ENCODE measurements at places on chromosomes 16 and 17.

DNA sequence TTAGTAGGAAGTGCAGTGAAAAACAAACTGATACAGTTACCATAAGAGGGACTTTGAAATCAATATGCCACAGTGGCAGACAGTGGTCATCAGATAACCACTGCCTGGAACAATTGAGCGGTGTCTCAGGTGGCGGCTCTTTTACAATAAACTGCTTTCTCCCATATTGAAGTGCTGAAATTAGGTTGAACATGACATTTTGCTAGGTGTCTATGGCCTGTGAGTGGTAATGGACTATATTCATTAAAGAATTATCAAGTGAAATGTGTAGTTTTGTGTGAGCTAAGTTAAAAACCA is 214.7 kb downstream of the RPTOR start:
- no peak for DNase-seq

DNA sequence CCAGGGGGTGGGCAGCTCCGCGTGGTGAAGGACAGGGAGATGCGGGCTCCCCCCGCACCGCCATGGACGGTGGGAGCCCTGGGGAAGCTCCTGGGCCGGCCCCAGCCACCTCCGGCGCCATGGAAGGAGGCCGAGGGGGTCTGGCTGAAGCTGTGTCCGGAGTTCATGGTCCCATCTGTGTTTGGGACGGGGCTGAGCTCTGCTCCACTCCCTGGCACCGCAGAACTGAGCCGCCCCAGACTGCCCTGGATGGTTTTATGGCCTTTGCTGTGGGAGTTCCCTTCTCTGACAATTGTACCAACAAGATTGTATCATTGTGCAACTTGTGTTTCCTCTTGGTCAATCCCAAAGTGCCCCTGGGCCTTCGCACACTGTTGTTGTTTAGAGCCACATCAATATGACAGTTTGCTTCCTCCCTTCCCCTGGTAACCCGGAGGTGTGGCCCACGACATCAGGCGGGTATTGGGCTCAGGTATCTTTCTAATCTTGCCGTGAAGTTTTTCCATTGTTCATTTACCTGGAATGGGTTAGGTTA is 942 bp downstream of the KRT23 start:
- DNase-seq = no peak

DNA sequence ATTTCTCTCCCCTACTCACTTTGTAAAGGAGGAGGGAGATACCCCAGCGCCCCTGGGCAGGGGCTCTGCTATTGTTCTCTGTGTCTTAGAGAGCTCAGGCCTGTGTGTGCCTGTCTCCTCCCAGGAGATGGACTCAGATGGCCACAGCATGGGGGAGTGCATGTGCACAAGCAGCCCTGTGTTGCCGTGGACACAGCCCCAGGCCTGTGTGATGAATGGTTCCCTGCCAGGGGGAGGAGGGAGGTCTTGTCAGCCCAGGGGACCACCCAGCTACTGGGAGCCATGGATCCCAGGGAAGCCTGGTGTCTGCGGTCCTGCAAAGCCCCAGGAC is 26.3 kb downstream of the GINS2 start:
- no peak for DNase-seq

- peak; percentile 74 for DNase-seq
These were observed 2.6 kb upstream of the TSPOAP1 start for GRCh38 chr17:58330997-58331814.

GRCh38 chr16:22886927-22887326 is 73.0 kb downstream of the HS3ST2 start:
- DNase-seq = no peak

DNA sequence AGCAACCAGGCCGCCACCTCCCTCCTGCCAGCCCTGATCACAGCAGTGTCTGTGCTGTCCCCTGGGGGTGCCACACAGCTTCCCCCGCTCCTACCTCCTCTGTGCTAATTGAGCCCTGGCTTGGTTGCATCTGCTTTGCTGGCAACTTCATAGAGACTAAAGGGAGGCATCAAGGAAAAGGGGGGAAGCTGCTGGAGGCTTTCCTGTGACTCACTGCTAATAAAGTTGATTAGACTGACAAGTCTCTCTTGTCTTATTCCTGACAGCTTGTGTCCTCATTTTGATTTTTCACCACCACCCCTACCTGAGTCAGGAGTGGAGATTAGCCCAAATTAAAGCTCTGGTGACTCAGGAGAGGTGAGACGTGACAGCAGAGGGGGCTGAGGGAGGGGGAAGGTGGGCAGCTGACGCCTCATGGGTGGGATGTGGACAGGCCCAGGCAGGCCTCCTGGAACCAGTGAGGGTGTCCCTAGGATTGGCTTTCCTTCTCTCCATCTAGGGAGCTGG is 310.0 kb downstream of the CBLN1 start:
- no peak for DNase-seq

GRCh38 chr17:3555189-3555796 is 2.3 kb downstream of the TRPV3 start:
- peak; percentile 24 for DNase-seq

DNA sequence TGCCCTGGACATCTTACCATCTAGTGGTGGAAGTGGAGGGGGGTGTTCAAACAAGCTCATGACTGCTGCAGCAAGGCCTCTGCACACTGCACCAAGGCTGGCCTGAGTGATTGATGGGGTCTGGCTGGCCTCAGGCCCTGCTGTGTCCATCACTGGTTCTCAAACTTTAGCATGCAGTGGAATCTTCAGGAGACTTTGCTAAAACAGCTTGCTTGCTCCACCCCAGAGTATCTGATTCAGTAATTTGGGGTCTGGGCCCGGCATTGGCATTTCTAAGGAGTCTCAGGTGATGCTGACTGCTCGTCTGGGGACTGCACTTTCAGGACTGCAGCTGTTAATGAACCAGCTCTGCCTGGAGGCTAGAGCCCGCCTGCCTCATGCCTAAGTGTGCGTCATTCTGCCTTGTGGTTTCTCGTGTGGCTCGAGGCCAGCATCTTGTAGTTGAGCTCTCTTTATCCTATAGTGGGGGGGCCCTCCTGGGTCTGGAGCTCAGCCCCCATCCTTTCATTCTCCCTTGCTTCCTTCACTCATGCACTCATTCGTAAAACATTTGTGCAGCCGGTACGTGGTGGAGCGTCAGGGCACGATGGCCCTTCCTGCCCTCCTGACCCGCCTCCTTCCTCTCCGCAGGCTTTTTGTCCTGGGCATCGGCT is 4.1 kb downstream of the MGAT5B start:
- no peak for DNase-seq

- DNase-seq = no peak
These were observed 13.4 kb downstream of the SLC4A1 start for GRCh38 chr17:44254361-44255095.

GRCh38 chr17:16975277-16975651 is 3.3 kb upstream of the TNFRSF13B start:
- no peak for DNase-seq

DNA sequence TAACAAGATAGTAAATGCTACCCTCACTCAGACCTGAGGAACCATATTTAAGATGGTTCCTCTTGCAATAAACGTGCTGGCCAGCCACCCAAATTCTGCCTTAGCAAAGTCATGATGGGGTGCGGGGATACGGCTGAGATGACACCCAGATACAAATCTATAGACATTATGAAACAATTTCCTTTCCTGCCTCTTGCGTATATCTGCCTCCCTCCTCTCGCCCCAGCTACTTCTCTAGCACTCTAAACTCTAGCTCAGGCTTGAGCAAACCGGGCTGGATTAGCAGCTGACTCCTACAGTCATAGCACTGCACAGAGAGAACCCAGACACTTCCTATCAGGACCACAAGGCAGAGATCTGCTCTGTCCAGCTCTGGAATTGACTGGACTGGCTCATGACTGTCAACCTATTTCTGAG is 22.3 kb downstream of the CD300LF start:
- no peak for DNase-seq

DNA sequence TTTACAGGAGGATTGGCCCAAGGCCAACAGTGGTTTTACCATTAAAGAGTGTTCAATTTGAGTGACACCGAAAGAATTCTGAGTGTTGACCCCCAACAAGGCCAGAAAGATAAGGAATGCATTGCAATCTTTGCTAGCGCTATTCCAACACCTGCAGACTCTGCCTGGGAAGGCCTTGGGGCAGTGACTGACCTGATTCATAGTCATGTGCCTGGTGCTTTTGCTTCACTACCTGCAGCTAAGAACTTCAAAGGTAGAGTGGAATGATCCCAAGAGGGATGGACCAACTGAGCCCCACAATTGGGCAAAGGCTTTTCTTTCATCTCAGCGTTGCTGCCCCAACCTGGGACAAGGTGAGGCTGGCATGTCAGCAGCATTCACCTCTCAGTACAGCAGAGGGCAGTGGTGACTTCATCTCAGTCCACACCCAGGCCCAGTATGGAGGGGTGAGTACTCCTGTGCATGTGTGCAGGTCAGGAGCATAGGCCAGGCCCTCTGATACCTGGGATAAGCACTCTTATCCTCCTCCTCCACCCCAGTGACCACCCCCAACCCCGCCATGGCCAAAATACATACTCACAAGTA is 149.6 kb upstream of the GNAO1 start:
- no peak for DNase-seq

DNA sequence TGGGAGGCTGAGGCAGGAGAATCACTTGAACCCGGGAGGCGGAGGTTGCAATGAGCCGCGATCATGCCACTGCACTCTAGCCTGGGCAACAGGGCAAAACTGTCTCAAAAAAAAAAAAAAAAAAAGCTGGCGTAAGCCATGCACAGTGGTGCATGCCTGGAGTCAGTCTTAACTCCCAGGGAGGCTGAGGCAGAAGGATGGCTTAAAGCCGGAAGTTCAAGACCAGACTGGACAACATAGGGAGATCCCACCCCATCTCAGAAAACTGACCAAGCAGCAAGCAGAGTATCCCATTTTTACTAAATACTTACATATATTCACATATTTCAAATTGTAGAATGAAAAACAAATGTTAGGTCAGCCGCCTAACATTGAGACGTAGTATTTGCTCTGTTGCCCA is 4.6 kb downstream of the NT5C start:
- DNase-seq = no peak

DNA sequence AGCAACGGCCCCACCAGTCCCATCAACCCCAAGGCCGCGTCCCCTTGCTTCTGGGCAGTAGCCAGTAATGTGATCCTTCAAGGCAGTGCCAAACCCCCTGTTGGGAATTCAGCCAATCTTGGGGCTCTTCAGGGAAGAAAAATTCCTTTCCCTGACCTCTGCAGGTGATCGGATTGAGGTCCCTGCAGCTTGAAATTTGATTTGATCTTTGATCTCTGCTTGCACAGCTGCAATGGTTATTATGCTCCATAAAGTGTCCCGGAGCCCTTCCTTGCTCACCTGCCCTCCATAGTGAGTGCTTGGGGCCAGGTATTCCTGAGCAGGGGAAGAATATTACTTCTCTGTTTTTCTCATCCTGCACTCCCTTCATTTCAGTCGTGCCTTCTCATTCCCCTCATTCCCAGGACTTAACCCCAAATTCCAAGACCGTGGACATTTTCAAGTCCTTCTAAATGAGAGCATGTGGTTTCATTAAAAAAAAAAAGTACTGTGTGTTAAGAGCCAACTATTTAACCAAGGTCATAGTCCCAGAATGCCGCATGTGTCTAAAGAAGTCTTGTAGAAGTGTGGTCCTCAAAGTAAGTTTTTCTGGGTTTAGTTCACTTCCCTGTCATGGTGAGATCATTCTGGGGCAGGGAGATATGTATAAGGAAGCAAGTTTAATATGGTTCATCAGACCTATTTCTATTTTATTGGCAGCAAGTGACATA is 56.3 kb downstream of the SOX9 start:
- DNase-seq = no peak

GRCh38 chr17:43982171-43982570 is 22.3 kb upstream of the NAGS start:
- no peak for DNase-seq

- DNase-seq = no peak
These were observed 206.9 kb downstream of the RAB11FIP4 start for GRCh38 chr17:31598399-31598782.

DNA sequence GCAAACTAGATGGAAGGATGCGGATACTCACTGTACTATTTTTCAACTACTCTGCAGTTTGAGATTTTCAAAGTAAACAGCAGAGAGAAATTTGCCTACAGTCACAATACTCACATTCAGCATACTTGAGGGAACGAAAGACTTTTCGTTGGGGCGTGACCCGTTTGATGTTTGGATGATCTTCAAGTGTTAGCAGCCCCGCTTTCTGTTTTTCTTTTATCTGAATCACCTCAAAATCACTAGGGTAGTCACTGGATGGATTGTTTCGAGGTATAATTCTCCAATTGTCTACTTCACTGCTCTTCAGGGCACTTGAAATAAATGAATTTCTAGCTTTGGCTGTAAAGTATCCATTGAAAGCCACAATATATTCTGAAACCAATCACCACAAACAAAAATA is 17.8 kb downstream of the MBTPS1 start:
- DNase-seq = no peak

DNA sequence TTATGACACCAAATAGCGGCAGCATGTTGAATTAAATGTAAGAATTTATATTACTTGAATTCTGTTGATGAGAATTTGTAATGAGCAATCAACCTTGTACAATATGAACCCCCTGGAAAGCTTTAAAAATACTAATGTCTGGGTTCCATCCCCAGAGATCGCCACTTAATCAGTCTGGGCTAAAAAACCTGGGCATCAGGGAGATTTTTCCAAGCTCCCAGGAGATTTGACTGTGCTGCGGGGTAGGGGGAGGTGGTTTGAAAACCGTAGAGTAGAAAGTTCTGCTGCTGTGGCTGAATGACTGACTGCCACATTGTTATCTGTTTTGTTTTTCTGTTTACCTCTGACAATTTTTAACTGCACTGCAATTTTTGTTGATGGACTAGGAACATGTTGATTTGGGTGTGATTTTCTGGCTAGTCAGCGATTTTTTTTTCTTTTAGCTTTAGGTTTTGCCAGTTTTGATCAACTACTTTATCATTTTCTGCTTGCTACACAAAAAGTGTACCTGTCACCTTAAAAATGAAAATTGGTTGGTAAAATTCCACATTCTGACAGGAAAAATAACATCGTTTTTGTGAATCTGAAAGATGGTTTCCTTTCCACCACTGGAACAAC is 79.3 kb downstream of the PCTP start:
- DNase-seq = no peak

DNA sequence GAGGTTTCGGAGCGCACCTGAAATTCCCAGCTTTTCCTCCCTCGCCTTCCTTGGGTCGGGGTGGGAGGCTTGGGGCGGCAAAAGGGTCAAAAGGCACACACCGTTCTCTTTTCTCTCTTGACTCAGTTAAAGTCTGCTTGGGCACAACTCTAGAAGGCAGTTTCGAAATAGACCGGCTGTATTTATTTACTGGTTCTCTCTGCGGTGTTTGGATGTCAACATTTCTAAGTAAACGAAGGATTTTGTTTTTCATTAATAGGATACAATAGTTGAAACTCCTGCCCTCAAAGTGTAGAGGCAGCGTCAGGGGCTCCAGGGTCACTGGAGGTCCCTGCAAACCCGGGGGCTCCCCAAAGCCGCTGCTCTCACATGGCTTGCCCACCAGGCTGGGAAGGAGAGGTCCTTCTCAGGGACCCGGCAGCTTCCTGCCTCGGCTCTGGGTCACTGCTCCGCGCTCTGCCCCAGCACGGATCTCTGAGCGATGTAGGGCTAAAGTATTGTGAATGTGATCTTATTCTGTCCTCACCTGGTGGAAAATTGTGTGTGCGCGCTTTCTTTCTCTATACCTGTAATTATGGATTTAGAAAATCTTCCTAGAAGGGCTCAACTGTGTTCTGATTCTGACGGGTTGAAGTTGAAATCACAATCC is 952 bp downstream of the BMERB1 start:
- no peak for DNase-seq

- peak; percentile 76 for DNase-seq
These were observed 58.9 kb downstream of the TK2 start for GRCh38 chr16:66490774-66491715.
